ENCODE measurements at places on chromosomes 2 and 18. TPM values are rescaled to one million over a fixed set of nuclear protein-coding genes. Genes with fewer than 3 reads are reported as not detected.

DNA sequence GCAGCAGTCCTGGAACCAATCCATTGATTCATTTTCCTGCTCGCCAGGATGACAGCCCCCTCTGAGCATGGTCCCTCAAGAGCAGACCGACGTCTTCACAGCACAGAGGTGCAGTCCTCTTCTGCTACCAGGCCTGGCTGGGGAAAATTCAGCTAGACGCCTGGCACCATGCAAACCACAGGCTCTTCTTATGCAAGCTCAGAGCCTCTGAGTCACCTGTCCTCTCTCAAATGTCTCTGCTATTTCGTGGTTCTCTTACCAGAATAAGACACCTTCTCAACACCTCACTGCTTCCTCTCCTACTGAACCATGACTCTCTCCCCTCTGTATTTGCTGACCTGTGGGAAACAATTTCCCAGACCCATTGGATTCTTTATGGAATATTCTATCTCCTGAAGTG, 79.8 kb upstream of the CYRIA start:
- H3K27ac ChIP-seq = no peak overlapping the region
- H3K36me3 ChIP-seq = no peaks in the 10 kb centered on the region
- no peak overlapping the region for H3K4me3 ChIP-seq
- H3K27me3 ChIP-seq = no peaks in the 10 kb centered on the region

The EPC2 gene
- total RNA-seq = 50.8 TPM

The ADD2 gene
- 0.51 TPM for total RNA-seq

GRCh38 chr2:112137516-112138158, 548 bp upstream of the FBLN7 start:
- H3K27me3 ChIP-seq = no peaks in the 10 kb centered on the region
- H3K4me1 ChIP-seq = no peaks in the 10 kb centered on the region
- no peak for DNase-seq
- H3K4me3 ChIP-seq = peak overlapping the region; percentile 40
- peak overlapping the region; percentile 19 for H3K27ac ChIP-seq

DNA sequence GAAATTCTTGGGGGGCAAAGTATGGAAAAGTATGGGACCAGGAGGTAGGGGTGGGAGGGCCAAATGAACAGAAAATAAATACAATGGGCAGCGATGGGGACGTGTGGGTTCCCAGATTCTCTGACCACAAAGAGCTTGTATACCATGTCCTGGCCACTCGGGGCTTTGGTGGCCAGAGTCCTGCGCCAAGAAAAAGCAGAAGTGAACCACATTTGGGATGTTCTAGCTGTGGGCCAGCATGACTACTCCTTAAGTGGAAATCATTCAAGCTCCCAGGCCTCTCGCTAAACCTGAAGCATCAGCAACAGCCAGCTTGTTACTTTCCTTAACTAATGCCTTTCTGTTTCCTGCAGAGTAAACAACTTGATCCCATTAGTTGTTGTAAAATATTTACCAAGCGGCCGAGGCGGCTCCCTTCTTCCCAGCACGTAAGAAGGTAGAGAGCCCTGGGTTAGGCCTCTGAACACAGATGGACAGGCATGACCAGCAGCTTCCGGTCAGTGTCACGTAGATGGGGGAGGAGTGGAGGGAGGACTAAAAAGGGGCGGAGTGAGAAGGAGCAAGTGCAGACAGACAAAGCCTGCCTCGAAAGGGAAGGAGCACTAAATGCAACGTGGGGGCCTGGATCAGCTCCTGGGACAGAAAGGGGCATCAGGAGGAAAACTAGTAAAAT, 88.2 kb downstream of the GALNT14 start:
- H3K4me1 ChIP-seq = no peaks in the 10 kb centered on the region
- H3K36me3 ChIP-seq = no peaks in the 10 kb centered on the region
- no peaks in the 10 kb centered on the region for H3K27me3 ChIP-seq

The CDKL4 gene
- total RNA-seq = 2.1 TPM

DNA sequence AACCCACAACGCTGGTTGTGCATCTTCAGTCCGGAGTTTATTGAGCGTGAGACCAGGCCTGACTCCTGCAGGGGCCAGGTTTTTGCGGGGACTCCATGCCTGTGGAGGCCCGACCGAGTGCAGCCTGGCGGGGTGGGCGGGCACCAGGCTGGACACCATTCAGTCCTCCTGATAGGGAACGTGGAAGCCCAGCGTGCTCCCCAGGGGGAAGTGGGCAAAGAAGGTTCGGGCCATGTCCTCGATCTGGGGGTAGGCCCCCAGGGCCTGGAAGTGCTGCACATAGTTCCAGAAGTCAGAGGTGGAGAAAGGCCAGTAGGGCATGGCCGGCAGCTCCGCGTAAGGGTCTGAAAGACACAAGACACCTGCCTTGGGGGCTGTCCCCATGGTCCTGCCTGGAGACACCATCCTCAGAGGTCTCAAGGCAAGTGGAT, 1.4 kb downstream of the OTOS start:
- H3K27ac ChIP-seq = no peak overlapping the region
- H3K27me3 ChIP-seq = no peaks in the 10 kb centered on the region
- no peak overlapping the region for H3K4me3 ChIP-seq
- no peaks in the 10 kb centered on the region for H3K36me3 ChIP-seq
- DNase-seq = peak; percentile 9
- peaks cover 16% of the 10 kb centered on the region for H3K4me1 ChIP-seq

GRCh38 chr2:223027442-223027841, 24.5 kb upstream of the KCNE4 start:
- H3K27me3 ChIP-seq = no peaks in the 10 kb centered on the region
- H3K36me3 ChIP-seq = no peaks in the 10 kb centered on the region
- no peak for DNase-seq
- H3K27ac ChIP-seq = no peak overlapping the region

GRCh38 chr2:105188343-105188742, 53.2 kb upstream of the GPR45 start:
- DNase-seq = no peak
- H3K36me3 ChIP-seq = no peaks in the 10 kb centered on the region
- no peak overlapping the region for H3K4me3 ChIP-seq
- no peaks in the 10 kb centered on the region for H3K4me1 ChIP-seq

GRCh38 chr2:73852020-73852419, 23.3 kb downstream of the STAMBP start:
- no peak for DNase-seq
- no peaks in the 10 kb centered on the region for H3K4me1 ChIP-seq
- no peak overlapping the region for H3K27ac ChIP-seq
- H3K36me3 ChIP-seq = no peaks in the 10 kb centered on the region
- no peak overlapping the region for H3K4me3 ChIP-seq

- no peaks in the 10 kb centered on the region for H3K36me3 ChIP-seq
- no peak for DNase-seq
- H3K4me1 ChIP-seq = no peaks in the 10 kb centered on the region
- no peaks in the 10 kb centered on the region for H3K27me3 ChIP-seq
- H3K4me3 ChIP-seq = no peak overlapping the region
These were observed 2.0 kb downstream of the ASB18 start for GRCh38 chr2:236262238-236262637.

GRCh38 chr2:239820836-239821693, 204.1 kb downstream of the NDUFA10 start:
- H3K36me3 ChIP-seq = no peaks in the 10 kb centered on the region
- H3K27ac ChIP-seq = no peak overlapping the region
- no peak overlapping the region for H3K4me3 ChIP-seq
- H3K4me1 ChIP-seq = no peaks in the 10 kb centered on the region
- DNase-seq = no peak

The CXCR1 gene
- not detected for total RNA-seq

The ORC2 gene
- 35.0 TPM for total RNA-seq

- no peak within 1 kb of the TSS for H3K27ac ChIP-seq
- peaks cover 12% of the 10 kb centered on the region for H3K4me1 ChIP-seq
- DNase-seq = peak; percentile 45
- H3K4me3 ChIP-seq = peak within 1 kb of the TSS; percentile 60
- no peaks in the 10 kb centered on the region for H3K36me3 ChIP-seq
- H3K27me3 ChIP-seq = no peaks in the 10 kb centered on the region
These were observed at the start of gene SDC1 for GRCh38 chr2:20224716-20225293. TSS of gene SDC1 (minus strand) at chr2:20225130. CDS start at chr2:20224867, 263 bp downstream.

GRCh38 chr2:170823088-170823897, 6.6 kb downstream of the GAD1 start:
- H3K36me3 ChIP-seq = no peaks in the 10 kb centered on the region
- no peak for DNase-seq
- H3K4me1 ChIP-seq = no peaks in the 10 kb centered on the region
- H3K27ac ChIP-seq = no peak overlapping the region
- H3K27me3 ChIP-seq = peaks cover 19% of the 10 kb centered on the region

- H3K4me1 ChIP-seq = no peaks in the 10 kb centered on the region
- no peaks in the 10 kb centered on the region for H3K36me3 ChIP-seq
- H3K27ac ChIP-seq = no peak overlapping the region
- no peak for DNase-seq
- H3K4me3 ChIP-seq = no peak overlapping the region
These were observed 799 bp downstream of the CYTIP start for GRCh38 chr2:157443090-157443489.

- H3K27me3 ChIP-seq = no peaks in the 10 kb centered on the region
- DNase-seq = no peak
- H3K4me1 ChIP-seq = no peaks in the 10 kb centered on the region
- H3K36me3 ChIP-seq = no peaks in the 10 kb centered on the region
- H3K4me3 ChIP-seq = no peak overlapping the region
These were observed 28.6 kb upstream of the TMEM87B start for GRCh38 chr2:112026509-112026908.

DNA sequence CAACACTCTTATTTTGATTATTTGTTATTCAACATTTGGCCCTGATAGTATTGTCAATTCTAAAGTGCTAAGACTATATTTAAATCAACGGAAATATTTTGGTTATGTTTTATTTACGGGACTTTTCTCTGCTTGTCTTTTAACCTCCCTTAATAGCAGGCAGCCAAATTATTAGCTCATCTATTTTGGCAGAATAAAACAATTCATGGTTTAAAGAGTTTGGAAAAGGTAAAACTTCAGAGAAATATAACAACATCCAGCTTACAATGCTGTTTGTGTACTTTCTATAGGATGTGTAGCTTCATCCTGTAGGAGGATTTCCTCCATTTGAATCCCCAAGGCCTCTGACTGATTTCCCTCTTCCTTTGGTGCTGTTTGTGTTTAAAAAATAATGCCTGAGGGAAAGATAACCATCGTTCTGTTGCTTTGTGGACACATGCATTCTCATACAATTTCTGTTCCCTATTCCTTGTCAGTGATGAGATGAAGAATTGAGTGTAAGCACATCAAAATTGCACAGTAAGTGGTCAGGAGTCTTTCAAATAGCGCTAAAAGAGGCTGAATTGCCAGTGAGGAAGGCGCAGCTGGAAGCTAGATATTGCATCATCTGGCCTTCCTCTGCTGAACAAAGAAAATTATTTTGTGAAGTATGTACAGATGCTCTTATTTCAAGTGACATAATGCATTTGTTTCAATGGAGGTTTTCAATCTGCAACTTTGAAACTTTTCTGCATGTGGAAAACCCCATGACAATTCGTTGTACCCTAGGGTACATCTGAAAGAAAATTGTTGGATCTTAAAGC, 80.3 kb downstream of the CD28 start:
- peak overlapping the region; percentile 60 for H3K27ac ChIP-seq
- H3K4me1 ChIP-seq = no peaks in the 10 kb centered on the region
- DNase-seq = peak; percentile 27
- no peaks in the 10 kb centered on the region for H3K27me3 ChIP-seq
- H3K4me3 ChIP-seq = no peak overlapping the region

DNA sequence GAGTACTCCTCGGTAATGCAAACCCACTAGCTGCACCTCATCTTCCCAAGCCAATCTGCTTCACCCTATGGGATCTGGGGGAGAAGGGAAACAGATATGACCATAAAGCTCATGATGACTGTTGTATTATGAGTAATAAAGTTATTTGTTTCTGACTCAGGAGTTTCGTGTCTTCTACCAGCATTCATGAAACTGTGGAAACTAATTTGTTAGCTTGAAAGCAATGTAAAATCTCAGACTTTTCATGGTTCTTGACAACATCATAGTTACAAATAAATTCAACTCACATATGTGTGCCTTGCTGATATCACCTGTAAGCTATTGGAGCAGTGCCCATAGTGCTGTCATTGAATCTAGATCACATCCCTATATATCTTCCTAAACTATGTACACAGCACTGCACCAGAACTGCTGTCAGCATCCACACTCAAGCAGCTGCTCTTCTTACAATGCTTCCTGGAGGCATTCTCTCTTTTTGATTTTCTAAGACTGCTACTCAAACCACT, 135.6 kb upstream of the KYNU start:
- no peak overlapping the region for H3K27ac ChIP-seq
- H3K36me3 ChIP-seq = no peaks in the 10 kb centered on the region
- no peak overlapping the region for H3K4me3 ChIP-seq
- no peak for DNase-seq

DNA sequence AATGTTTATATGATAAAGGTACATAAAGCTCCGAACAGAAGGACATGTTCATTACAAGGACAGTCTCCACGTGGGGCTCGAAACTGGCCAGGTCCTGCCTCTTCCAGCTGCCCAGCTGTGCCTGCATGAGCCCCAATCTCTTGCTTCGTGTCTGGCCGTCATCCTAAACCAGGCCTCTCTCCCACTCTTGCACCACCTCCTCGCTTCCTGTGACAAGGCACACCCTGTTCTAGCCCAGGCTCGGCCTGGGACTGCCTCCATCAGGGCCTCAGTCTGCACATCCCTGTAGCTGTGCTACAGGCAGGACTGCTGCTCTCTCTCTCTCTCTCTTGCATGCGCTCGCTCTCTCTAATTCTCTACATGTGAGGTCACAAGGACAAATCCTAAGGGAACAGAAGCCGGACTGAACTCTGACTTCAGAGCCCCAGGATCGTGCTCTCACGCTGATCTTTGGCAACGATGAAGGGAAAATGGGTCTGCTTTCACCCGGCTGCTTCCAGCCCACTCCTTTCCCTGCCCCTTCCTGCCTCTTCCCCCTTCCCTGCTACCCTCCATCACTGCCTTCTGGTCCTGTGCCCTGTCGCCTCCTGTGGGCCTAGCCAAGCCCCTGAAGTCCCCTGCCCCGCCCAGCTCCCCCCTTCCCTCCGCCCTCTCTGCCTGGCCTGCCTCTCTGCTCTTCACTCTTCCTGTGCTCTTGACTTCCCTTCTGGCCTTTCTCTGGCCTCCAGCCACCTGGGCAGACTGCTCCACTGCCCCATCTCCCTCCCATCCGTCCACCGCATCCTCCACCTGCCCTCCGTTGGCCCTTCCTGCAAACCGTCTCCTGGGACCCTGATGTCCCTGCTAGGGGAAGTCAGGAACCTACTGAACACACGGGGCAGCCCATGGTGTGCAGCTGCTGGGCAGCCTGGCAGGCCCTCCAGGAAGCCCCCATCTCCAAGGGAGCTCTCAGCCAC, 7.8 kb upstream of the GPR55 start:
- no peaks in the 10 kb centered on the region for H3K4me1 ChIP-seq
- H3K27me3 ChIP-seq = no peaks in the 10 kb centered on the region
- no peak overlapping the region for H3K4me3 ChIP-seq
- DNase-seq = peak; percentile 33

The CFC1 gene
- 0.62 TPM for total RNA-seq

DNA sequence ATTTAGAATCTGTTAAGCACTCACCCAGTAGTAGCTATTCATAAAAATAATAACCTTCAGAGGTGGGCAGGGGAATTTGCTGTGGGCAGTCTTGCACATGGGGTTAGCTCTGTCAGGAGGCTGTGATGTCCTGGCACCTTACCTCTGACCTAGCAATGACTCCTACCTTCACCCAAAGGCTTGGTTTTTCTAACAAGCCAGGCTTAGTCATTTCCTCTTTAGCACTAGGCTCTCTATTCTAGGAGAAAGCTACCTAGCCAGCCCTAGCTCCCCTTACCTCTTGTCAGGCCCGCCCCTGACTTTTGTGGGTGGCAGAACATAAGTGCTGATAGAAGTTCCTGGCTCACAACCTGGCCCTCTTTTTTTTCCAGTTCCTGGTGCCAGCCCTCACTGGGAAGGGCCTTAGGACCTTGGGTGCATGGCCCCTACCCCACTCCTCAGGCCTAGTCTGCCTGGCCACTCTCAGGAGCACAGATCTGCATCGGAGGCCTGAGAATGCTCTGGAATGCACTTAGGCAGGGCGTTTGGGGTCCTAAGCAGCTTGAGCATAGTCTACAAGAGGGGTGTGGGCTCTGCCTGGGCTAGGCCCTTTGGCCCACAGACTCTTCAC, 17.7 kb downstream of the CPLX4 start:
- no peak for DNase-seq
- H3K36me3 ChIP-seq = no peaks in the 10 kb centered on the region
- H3K4me1 ChIP-seq = no peaks in the 10 kb centered on the region
